NCI-H524 treated with DMSO at 0.1 percent for 48 hours (cell line): ENCODE measurements at places on chromosomes 3 and 15.

- DNase-seq = no peak
Observed at GRCh38 chr3:61141227-61141626, 110.0 kb downstream of the FHIT start.

DNA sequence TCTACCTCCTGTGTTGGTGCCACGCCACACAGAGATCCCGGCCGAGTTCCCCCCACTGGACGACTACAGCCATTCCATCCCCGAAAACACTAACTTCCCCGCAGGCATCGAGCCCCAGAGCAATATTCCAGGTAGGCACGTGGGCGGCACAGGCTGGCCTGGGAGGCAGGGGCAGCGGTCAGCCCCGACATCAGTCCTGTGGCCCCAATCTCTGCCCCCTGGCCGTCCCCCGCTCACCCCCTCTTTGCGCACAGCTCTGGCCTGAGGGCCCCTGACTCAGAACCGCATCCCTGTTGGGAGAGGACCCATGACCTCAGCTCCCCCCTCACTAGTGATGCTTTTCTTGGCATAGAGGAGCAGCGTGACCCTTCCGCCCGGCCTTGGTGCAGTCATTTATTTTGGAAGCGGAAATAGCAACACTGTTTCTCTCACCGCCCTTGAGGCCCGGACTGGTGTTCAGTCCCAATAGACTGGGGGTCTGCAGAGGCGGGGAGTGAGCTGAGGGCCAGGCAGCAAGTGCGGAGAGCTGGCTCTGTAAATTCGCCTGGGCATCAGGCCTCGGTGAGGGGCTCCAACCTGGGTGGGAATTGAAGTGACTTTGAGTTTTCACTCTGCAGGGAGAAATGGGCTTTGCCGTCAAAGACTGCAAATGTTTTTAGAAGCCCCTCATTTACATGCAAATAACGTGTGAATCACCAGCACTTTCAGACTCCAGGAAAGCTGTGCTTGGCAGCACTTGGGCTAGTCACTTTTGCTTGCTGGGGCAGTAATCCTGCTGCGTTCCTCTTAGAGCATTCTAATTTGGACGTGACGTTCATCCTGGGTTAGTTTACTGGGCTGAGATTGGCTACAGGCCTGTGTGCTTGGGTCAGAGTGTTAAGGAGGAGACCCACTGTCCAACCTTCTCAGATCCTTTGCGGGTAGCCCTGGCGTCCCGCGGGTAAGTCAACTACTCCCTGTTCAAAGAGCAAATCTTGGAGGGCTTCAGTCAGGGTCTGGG, 88.9 kb downstream of the AAGAB start:
- DNase-seq = no peak

GRCh38 chr15:40420793-40421192, 15.2 kb downstream of the IVD start:
- no peak for DNase-seq

- no peak for DNase-seq
Observed at GRCh38 chr15:73367624-73368300, 996 bp downstream of the HCN4 start.

DNA sequence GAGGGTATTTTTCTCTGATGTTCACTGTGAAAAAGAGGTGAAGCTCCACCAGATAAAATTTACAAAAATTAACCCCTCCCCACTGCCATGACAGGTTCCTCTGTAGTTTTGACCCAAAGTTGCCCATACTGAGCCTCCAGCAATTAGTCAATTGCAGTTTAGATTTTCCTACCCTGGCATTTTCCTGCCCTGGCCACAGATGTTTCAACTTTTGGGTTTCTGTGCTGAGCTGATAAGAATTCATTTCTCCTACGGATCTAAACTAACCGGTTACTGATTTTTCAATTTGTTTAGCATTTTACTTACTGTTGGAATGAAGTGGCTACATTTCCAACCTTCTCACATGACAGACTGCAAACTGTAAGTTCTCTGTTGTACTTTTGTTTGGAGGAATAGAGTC, 1346.1 kb upstream of the EPHA6 start:
- DNase-seq = no peak

- no peak for DNase-seq
Observed at GRCh38 chr3:139523718-139524117, 15.8 kb downstream of the RBP1 start.

GRCh38 chr15:49855917-49856637, 235.2 kb downstream of the DTWD1 start:
- no peak for DNase-seq

DNA sequence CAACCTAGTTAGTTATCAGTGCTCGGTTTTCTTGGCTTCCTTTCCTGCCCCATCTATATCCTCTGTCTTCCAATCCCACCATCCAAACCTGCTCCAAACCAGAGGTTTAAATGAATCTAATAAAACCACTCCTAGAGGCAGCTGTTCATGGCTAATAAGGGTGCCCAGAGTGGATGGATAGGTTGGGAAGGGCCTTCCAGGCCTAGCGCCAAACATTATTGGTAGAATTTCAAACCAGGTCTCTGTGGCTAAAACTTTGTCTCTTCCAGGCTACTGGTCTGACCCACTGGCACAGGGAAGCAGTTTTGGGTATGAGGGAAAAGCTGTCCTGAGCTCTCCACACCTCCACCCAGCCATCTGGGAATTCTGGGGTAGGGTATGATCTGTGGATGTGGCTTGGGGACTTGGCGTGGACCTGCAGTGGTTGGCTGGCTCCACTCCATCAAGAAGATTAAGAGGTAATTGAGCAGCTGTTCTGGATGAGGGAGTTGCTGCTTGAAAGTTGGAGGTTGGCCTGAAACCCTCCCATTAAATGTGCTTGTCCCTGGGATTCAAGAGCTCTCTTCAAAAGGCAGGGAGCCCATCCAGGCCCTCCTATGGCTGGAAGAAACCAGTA, 29.3 kb upstream of the INSYN1 start:
- DNase-seq = peak; percentile 85

DNA sequence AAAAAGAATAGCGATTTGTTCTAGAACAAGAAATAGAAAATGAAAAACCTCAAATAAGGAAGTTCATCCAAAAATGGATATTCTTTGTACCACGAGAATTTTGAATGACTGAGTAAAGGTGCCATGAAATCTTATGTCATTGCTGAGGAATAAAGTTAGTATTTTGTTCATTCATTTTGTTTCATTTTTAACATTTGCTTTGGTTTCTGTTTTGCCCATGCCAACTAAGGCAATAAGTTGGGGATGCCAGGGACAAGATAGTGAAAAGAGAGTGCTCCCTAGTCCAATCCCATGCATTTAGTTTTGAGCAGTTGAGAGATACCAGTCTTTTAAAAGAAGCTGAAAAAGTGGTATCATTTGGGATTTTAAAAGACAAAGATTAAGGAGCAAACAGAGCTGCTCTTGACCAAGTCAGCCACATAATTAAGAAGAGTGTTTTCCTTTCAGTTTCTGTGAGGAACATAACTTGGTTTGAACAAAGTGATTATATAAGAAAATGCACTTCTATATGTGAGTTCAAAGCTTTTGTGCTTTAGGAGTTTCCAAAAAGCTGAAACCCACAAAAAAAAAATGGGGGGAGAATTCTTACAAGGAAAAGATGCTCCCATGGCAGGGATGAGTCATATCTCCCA, 201.4 kb downstream of the PLOD2 start:
- DNase-seq = no peak

- DNase-seq = no peak
Observed at GRCh38 chr3:127387556-127388153, 99.8 kb upstream of the PRR20G start.

GRCh38 chr15:100461049-100461448, 67.7 kb downstream of the CERS3 start:
- DNase-seq = no peak

- DNase-seq = no peak
Observed at GRCh38 chr3:16262174-16262573, 2.6 kb downstream of the DPH3 start.

DNA sequence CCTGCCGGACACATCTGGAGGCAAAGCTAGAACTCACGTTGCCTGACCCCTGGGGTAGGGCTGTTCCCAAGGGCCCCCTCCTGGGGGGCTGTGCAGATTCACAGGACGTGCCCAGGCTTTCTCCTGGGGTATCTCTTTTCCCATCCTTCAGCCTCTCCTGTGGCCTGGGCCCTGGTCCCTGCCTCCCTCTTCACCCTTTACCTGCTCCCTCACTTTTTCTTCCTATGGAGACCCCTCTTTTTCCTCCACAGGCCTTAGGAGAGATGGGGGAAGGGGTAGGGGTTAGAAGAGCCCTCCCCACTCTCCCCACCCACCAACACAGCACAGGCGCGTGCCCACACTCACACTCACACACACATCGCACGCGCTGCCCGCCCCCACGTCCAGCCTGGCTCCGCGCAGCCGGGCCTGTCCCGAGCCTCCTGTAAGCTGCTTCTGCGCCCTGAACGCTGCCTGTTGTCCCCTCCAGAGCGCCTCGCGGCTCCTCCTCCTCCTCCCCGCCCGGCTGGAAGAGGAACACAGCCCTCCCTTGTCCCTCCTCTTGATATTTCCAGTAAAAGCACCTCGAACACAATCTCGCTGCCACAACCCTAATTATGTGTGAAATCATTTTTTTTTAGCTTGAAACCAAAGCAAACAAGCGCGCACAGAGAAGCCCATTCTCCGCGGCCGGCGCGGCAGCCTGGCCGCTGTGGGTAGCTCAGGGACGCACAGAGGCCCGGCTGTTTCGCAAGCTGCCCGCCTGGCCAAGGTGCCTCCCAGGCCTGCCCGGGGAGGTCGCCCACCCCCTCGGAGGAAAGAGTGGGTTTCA, 33.9 kb upstream of the ACAN start:
- DNase-seq = no peak
